ENCODE measurements at places on chromosomes 16 and 17.
A peak's percentile ranks its signal among the peaks of the same experiment; 100 is the strongest.

DNA sequence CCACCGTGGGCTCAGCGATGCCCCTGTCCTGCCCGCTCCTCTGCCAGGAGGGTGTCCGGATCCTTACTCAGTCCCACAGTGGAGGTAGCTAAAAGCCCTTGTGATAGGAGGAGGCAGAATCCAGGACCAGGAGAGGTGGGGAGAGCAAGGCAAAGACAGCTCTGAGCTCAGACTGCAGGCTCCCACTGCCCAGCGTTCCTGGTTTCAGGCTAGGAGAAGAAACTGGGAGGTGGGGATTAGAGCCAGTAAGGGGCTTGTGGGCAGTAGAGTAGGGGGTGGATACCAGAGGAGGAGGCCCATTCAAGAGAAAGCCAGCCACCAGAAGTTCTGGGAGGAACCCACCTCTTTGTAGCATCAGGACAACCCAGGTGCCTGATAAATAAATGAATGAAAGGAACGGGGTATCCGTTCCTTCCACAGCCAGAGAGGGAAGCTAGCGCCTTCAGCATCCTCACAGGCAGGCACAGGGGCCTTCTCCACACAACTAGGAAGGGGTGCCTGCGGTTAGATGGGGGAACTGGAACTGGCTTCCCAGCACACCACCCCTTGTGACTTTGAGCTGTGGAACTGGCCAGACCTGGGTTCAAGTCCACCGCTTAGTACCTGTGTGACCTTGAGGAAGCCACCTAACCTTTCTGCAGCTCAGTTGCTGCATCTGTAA, 2.3 kb downstream of the IL21R start:
- no peak for DNase-seq

- DNase-seq = peak; percentile 78
Measured at GRCh38 chr16:77807-78443, at the start of gene MPG. MPG (plus strand) TSS chr16:78225; CDS start chr16:78310, 85 bp downstream.

DNA sequence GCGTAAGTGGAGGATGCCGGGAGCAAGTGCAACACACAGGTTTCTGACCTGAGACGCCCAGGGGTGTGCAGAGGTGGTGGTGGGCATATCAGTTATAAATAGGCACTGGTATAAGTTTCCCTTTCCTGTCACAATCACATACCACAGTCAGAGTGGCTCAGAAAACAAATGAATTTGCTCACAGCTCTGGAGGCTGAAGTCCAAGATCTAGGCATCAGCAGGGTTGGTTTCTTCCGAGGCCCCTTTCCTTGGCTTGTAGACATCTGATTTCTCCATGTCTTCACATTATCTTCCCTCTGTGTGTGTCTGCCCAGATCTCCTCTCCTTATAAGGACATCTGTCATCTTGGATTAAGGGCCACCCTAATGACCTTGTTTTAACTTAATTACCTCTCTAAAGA, 250.5 kb upstream of the TNRC6C start:
- DNase-seq = no peak

DNA sequence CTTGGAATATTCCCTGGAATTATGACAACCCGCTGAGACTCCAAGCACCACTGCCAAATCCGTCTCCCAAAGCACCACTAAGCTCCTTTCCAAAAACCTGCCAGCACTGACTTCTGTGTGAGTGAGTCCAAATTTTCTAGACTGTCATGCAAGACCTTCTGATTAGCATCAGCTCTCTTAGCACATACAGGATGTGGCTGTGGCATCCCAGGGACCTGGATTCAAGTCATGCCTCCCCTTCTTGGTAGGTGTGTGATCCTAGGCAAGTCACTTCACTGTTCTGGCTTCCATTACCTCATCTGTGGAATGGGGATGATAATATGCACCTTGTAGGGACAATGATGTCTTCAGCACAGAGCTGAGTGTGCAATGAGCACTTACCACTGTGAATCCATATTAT, 38.3 kb upstream of the USP7 start:
- DNase-seq = no peak

DNA sequence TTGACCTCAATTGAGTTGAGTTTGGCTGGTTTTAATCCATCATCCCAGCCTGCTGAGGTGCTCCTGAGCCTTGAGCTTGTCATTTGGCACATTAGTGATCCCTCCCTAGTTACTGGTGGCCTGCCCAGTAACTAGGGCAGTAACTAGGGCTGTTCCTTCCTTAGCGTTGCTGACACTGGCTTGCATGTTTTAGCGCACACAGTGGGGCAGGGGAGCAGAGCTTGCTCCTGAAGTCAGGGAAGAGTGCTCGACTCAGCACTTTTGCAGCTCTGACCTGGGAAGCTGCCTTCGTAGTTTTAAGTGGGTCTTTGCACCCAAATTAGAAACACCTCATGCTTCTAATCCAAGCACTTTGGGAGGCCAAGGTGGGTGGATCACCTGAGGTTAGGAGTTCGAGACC, 15.7 kb downstream of the CCDC42 start:
- no peak for DNase-seq

DNA sequence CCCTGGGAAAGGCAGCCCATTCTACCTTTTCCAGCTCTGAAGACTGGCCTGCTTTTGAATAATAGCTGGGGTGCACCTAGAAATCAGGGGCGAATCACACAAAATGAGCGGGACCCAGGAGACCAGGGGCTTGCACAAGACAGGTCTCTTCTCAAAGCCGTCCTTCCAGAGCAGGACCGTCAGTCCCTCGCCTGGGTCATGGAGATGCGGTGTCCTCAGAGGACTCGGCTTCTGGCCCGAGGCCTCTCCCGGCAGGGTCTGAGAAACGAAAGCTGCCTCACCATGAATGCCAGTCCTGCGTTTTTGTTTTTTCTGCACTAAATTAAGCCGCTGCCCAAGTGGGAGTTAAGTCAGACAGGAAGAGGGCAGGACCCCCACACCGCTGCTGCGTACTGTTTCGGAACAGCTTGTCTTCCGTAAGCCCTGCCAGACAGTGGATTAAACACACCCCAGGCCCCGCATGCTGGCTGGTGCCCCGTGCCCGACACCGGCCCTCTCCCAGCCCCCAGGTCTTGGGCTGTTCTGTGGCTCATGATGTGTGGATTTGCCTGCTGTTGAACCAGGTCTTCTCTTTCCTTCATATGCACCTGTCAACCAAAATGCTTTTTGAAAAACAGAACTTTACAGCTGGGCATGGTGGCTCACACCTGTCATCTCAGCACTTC, 142.1 kb upstream of the RPH3AL start:
- DNase-seq = no peak

GRCh38 chr17:78125976-78126894, 2.3 kb downstream of the TMC6 start:
- DNase-seq = no peak

DNA sequence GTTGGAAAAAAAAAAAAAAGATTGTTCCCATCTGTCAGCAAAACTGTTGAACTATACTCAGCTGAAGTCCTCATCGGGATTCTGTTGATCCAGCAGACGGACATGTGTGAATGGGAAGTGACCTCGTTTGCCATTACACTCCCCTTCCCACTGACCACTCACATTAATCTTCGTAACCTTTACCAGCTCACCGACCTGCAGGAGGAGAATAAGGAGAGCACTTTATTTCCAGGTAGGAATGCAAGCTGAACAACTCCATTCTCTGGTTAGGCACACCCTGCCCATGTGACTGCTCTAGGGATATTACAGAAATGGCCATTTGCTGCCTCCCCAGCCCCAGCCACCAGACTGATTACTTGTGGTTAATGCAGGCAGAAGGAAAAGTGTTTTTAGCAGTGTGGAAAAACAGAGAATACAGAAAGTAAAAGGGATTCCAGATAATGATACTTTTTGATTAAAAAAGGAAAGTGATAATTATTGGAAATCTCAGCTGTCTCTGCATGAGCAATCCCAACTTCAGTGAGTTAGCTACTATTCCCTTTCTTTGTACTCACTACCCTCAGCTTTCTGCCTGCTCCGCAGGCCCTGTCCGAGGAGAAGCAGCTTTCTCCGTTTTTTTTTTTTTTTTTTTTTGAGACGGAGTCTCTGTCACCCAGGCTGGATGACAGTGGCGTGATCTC, 23.6 kb upstream of the YWHAE start:
- DNase-seq = no peak

DNA sequence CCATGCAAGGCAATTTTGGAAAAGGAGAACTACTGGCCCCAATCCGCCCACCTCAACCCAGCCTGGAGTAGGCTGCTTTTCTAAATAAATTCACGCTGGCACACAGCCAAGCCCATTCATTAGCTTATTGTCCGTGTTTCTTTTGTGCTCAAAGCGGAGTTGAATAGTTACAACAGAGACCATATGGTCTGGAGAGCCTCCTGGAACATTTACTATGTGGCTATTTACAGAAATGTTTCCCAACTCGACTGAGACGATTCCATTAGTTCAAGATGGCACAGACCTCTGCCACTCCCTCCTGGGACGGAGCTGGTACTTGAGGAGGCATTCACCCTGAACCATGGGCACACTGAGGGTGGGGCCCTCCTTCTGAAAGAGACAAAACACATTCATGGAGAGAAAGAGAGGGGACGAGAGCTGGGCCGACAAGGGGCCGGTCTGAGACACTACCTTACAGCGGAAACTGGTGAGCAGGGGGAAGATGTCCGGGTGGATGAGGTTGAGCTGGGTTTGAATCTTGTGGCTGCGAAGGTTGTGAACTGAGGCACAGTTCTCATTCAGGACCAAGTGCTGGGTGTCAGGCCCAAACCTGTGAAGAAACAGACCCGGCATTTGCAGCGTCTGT, 15.7 kb downstream of the ELAC2 start:
- DNase-seq = peak; percentile 72

DNA sequence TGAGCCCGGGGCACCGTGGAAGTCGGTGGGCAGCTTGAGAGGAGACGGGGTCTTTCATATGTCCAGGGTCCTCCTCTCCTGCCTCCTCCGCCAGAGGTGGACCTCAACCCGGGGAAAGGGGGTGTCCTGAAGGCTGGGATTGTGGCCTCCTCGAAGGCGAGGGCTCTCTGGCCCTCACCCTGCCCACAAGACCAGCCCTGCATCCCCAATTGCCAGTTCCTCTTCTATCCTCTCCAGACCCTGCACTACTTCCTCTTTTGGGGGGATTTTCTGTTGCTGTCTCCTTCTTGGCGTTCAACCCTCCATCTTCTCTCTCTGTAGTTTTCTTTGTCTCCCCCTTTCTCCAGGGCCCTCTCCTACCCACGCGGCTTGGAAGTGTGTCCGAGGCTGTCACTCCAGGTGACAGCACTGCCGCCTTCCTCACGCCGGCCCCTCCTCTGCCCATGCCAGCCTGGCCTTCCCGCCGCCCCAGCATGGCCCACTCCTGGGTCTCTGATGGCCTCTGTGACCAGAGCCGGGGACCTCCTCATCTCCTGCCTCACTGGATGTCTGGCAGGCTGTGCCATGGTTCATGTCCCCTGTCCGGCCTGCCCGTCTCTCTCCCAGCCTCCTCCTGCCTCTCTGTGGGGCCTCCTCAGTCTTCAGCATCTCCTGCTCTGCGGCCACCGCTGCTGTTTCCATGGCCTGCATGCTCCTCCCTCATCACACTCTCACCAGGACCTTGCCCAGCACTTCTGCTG, 2.4 kb upstream of the ITGAX start:
- DNase-seq = no peak

GRCh38 chr17:75808549-75808904, 23.9 kb downstream of the UNK start:
- no peak for DNase-seq

- DNase-seq = peak; percentile 23
Measured at GRCh38 chr16:87930456-87930855, 5.9 kb downstream of the CA5A start.

DNA sequence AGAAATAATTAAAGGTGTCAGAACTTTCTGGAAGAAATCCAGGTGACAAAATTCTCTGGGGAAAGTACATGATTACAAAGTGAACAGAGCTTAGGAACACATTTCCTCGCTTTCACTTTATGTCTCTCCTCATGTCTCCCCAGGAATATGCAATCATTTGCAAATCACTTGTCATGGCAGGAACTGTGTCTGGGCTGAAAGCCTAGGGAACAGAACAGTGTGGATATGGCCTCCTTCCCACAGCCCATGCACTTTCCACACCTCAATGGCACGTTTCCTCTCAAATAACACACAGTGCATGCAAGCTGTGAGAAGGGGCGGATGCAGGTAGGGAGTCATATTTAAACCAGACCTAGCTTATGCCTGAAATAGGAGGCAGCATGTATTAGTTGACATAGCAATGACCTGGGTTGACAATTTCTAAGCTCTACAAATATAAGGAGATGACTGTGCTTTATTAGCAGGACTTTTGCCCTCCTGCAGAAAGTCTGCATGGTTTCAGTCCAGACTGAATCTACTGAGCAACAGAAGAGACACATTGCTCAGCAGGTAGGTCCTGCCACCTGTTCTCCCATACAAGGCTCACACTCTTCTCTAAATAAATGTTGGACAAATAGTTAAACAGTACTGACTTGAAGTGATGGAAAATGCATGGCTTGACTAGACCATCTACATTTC, 236.0 kb upstream of the ELAC2 start:
- no peak for DNase-seq

GRCh38 chr16:79971237-79971572, 370.7 kb upstream of the MAF start:
- no peak for DNase-seq

DNA sequence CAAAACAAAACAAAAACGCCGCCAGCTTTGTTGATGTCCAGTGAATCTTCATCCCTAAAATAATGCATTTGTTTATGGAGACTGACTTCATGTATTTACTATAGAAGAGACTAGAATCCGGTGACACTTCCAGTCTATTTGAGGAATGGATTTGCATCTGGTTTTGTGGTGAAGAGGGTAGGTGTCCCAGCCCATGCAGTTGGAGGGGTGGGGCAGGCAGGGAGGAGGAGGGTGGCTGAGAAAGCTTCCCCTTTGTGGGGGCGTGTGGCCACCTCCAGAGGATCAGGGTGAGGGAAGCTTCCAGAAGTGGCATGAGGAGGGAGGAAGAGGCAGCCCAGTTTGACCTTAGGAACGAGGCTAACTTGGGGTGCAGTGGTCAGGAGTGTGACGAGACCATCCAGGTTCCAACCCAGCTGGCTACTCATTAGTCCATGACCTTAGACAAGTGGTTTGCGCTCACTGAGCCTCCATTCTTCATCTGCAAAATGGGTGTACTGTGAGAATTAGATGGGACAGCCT, 69.5 kb downstream of the CMIP start:
- DNase-seq = no peak

GRCh38 chr17:35293151-35293847, 50.4 kb downstream of the SLFN5 start:
- no peak for DNase-seq

- DNase-seq = no peak
Measured at GRCh38 chr16:10776280-10776679, 32.6 kb downstream of the NUBP1 start.

DNA sequence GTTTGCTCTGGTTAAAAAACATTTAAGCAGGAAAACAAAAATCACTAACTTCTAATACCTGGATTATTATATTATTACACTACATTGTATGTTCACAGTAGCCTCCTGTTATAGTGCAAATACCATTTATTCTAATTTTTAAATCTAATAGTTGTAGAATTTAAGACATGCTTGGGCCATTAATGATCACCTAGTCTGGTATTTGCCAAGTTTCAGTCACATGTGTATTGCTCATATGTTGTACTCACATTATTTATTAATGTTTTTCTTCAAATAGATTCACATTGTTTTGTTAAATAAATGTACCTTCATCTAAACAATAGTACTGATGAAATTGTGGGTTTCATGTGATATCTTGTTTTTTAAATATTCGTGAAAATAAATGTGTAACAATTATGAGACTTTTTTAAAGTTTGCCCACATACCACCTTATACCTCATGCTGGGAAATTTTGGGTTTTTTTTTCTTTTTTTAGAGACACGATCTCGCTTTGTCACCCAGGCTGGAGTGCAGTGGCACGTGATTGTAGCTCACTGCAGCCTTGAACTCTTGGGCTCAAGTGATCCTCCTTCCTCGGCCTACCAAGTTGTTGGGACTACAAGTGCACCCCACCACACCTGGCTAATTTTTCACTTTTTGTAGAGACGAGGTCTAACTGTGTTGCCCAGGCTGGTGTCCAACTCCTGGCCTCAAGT, 5.9 kb downstream of the ZNF771 start:
- no peak for DNase-seq

GRCh38 chr17:83025636-83026280, 53.7 kb upstream of the METRNL start:
- no peak for DNase-seq
